ENCODE measurements at places on chromosomes 13 and 19. TPM values are rescaled to one million over a fixed set of nuclear protein-coding genes. Genes with fewer than 3 reads are reported as not detected.

Gene ERVK3-1
- 40.9 TPM for total RNA-seq

Gene ZNF610
- 5.7 TPM for total RNA-seq

Gene GJB2
- 23.2 TPM for total RNA-seq

Gene HSD17B14
- total RNA-seq = 8.2 TPM

Gene ACTMAP
- 9.6 TPM for total RNA-seq

Gene KIR2DL4
- total RNA-seq = not detected

Gene NTN5
- 0.11 TPM for total RNA-seq

Gene SHD
- 0.62 TPM for total RNA-seq

Gene ERICH4
- not detected for total RNA-seq

Gene CYP2F1
- total RNA-seq = not detected
